NCI-H226 (cell line): ENCODE measurements at places on chromosomes 3 and 15.
A peak's percentile ranks its signal among the peaks of the same experiment; 100 is the strongest.

- no peak for DNase-seq
Measured at GRCh38 chr15:94125156-94125555, 106.2 kb upstream of the MCTP2 start.

GRCh38 chr15:46260937-46261336 is 626.1 kb downstream of the SQOR start:
- no peak for DNase-seq

- no peak for DNase-seq
Measured at GRCh38 chr3:102085431-102086176, 236.3 kb downstream of the NFKBIZ start.

DNA sequence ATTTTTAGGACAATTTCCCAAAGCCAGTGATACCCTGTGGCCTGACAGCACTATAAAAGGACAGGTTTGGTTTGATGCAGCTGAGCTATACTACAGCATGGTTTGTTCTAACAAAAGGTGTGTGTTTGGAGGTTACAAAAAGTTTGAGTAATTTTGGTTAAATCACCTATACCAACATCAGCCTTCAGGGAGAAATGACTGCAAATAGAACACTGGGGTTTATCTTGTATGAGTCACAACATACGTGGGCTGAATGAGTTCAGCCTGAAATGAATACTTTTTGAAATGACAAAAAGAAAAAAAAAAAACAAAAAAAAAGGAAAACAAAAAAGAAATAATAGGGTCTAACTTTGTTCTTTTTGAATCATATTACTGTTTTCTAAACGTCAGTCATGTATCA is 345.7 kb downstream of the CNTN3 start:
- no peak for DNase-seq

GRCh38 chr3:126416943-126417342 is 22.2 kb downstream of the CFAP100 start:
- no peak for DNase-seq

DNA sequence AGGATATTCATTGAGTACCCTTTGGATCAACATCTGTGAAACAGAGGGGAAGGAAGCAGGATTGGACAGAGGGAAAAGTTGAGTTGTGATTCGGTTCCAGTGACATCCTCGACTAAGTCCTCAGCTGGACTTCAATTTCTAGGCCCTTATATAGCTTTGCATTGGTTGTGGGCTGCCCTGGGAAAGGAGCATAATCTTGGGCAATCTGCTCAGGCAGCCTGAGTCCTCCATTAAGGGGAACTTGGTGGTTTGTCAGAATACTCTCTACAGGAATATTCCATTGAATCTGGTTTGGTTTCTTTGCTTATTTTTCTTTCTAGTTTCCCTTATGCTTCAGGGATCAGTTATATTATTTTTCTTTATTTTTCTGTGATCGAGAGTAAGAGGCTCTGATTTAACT is 94.1 kb downstream of the TCF12 start:
- DNase-seq = no peak

DNA sequence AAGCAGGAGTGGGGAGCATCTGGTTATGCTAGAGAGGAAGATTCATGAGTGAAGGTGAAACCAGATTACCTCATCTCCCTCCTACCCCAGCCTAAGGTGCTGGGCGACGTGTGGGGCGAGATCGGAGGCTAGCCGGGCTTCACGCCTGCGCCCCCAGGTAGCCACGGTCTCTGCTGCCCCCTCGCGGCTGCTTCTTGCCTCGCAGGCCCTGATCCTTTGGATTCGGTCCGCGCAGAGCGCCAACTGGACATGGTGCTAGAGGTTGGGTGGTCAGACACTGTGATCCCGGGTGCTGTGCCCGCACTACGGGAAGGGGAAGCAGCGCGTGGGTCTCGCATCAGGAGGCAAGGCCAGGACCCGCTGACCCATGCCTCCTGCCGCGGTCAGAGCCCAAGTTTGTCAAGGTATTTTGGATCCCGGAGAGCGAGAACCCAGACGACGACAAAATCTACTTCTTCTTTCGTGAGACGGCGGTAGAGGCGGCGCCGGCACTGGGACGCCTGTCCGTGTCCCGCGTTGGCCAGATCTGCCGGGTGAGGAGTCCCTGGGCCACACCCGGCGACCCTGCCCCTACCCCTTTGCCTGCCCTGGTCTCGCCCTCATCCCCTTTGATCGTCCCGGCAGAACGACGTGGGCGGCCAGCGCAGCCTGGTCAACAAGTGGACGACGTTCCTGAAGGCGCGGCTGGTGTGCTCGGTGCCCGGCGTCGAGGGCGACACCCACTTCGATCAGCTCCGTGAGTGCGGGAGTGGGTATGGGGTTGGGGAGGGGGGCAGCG is 4.2 kb downstream of the SEMA3B start:
- peak; percentile 18 for DNase-seq

GRCh38 chr3:5250467-5251195 is 63.1 kb downstream of the EDEM1 start:
- no peak for DNase-seq

DNA sequence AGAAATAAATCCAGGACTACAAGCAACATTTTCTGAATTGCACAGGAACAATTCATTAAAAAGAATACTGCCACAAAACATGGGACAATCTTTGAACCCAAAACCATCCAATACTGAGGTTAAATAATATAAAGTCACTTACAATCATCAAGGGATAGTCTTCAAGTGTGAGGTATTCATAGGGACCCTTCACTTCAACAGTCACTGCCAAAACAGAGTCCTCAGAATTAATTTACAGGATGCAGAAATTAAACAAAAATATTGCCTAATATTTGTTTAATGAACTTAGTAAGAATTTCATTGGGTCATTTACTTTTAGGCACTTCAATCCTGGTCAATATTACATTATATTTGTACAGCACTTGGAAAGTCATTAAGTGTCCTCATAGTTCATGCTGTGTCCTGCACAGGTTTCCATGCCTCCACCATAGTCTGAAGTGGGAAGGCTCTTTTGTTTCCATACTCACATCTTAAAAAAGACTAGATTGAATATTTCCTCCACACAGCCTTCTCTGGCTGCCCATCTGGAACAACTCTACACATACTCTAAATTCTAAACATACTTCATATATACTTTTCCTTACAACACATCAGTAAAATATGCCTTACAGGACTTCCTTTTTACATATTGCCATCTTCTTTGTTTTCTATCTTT is 31.6 kb upstream of the VPS39 start:
- DNase-seq = no peak

- DNase-seq = no peak
Measured at GRCh38 chr15:33587773-33588172, 277.0 kb downstream of the RYR3 start.

DNA sequence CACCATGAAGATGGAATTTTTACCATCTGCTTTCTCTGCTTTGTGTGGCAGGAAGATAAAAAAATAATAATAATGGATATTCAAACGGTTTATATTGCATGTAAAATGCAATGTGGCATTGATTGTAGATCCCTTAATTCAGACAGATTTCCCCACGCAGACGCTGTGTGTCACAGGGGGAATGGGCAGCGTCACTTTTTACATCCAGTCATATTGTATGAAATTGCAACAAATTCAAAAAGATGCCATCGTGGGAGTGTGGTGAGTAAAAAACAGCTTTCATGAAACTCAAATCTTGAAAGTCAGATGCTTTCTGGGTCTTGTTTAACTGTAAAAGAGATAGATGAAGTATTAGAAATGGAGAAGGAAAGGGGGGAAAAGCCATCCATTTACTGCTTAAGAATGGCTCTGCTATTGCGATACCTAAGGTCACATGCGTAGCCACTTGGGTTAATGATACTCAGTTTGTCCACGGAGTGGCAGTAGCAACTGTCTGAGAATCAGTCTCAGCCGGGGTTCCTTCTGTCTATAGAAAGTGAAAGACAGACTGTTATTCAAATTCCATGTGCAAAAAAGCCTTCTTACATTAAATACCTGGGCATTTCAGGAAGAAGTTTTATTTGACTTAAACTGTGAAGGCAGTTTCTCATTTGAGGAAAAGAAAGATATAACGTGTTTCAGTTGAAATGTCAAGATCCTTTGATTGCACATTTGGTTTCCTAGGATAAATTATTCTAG is 28.5 kb downstream of the BTD start:
- peak; percentile 82 for DNase-seq

DNA sequence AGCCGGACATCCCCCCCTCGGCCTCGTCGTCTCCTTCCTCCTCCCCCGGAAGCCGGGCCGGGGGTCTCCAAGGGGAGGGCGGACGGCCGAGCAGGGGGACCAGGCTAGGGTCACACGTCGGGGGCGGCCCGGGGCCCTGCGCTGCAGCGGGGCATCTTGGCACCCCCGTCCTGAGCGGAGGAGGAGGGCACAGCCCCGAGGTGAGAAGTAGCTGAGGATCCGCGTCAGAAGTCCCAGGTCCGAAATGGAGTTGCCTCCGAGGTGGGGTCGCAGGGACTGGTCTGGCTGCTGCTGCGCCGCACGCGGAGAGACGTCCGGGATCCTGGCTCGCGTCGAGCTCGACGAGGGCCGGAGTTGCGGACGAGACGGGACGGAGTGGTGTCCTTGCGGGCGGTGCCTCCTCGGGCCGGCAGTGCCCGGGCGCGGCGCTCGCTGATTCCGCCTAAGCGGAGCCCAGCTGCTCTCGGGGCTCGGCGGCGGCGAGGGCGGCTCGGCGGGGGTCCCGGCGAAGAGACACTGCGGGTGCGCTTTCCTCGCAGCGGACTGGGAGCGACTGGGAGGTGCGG is at the start of gene ADCY5:
Gene ADCY5 (minus strand): TSS at position 555 of the 566 bp plus-strand sequence. CDS start 545 bp downstream, at position 10.
- DNase-seq = no peak

- no peak for DNase-seq
Measured at GRCh38 chr3:67245545-67245944, 247.4 kb downstream of the KBTBD8 start.
